ENCODE measurements at places on chromosomes 5 and 9.

GRCh38 chr9:89747596-89747995, 142.8 kb downstream of the GADD45G start:
- no peak for DNase-seq

DNA sequence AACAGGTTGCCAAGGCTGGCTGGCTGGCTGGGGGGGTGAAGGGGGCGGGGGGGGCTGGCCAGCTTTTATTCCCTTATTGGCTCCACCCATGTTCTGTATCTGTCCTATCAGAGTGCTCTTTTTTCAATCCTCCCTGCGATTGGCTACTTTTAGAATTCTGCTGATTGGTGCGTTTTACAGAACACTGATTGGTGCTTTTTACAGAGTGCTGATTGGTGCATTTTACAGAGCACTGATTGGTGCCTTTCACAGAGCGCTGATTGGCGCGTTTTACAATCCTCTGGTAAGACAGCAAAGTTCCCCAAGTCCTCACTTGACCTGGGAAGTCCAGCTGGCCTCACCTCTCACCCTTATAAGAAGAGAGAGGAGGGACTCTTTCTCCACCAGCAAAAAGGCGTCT, 175.9 kb downstream of the ERCC6L2 start:
- DNase-seq = no peak

DNA sequence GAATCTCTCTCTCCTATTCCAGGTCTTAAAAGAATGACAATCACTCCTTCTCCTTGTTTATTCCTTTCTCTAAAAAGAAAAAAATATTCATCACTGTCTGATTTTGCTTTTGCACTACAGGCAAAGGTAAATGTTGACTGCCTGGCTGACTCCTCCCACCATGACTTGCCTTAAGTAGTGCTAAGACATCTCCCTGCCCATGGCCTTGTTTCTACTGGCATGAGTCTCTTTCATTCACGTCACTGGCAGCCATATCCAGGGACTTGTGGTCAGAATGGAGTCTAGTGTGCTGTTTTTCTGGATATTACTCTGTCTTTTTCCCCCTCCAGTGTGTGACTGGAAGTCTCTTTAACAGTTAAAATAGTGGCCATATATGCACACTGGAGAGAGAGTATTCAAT, 522.9 kb upstream of the DAB2 start:
- no peak for DNase-seq

DNA sequence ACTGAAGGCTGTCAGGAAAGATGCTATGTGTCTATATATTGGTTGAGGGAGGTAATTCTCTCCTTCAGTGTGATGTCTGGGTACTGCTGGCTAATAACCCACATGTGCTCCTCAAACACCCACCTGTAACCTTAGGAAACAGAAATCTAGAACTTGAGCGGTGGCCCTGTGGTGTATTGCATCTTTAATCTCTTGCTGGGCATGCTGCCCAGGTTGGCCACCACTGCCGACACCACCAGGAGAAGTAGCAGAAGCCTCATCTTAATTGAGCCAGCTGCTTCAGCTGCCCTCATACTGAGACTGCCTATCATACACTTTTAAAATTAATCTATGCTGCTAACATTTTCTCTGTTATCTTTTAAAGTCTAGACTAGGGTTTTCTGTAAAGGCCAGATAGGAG, 103.5 kb upstream of the C5orf63 start:
- DNase-seq = no peak

GRCh38 chr9:97632248-97632984, 752 bp downstream of the TSTD2 start:
- no peak for DNase-seq

DNA sequence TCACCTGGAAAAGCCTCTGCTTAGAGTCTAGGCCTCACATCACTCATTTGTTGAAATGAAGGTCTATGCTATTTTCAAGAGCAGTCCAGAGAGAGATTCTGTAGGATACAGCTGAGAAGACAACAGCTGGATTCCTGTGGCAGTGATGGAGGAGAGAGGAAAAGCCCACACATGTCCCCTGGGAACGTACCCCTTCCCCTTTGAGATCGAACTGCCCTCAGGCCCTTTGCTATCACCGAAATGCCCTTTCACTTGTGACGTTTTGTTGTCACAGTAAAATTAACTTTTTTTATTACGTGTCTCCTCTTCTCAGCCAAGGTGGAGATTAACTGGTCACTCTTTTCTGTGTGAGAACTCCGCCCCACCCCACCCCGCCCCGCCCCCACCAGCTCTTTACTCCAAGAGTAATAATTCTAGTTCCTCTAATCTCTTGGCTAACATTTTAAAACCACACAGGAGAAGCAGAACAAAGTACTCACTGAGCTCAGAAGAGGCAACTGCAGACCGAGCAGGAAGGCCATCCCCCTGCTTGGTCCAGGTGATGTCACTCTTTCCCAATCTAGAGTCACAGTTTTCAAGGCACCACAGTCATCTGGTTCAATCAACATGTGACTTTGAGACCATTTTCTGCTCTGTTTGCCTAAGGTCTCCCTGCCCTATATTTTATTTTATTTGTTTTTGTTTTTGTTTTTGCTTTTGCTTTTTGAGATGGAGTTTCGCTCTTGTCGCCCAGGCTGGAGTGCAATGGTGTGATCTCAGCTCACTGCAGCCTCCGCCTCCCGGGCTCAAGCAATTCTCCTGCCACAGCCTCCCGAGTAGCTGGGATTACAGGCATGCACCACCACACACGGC, 105.6 kb downstream of the SUSD1 start:
- DNase-seq = no peak

All from urothelium cell line (cell line).